Activated T-helper 17 cell treated with anti-CD3 and anti-CD28 coated beads, Interleukin-2, amount 50 U/mL, for 72 hours (primary cell): ENCODE measurements at places on chromosomes 12 and 14. TPM values are rescaled to one million over a fixed set of nuclear protein-coding genes. Genes with fewer than 3 reads are reported as not detected.

DNA sequence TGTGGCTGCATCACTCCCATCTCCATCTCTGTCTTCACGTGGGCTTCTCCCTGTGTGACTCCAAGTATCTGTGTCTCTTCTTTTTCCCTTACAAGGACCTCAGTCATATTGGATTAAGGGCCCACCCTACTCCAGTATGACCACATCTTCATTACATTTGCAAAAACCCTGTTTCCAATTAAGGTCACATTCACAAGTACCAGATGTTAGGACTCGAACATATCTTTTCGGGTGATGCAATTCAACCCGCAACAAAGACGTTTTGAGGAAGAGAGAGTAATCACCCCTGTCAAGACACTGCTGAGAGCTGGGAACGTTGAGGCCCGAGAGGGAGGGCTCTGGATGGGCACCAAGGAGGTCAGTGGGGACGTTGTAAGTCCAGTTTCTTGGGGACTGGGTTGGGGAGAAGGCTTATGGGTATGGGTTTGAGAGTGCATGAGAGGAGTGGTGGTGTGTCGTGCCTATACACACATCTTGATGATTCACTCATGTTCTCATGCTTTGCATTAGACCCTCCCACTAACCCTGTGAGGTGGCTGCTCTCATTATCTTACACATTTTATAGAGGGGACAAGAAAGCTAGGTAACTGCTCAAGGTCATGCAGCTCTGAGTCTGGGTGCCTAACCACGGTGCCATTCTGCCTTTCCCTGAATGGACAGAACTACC, 12.1 kb upstream of the IFI27 start:
- ATAC-seq: no peak

WIF1 gene
- total RNA-seq: not detected

VSX2 gene
- not detected for total RNA-seq

DNA sequence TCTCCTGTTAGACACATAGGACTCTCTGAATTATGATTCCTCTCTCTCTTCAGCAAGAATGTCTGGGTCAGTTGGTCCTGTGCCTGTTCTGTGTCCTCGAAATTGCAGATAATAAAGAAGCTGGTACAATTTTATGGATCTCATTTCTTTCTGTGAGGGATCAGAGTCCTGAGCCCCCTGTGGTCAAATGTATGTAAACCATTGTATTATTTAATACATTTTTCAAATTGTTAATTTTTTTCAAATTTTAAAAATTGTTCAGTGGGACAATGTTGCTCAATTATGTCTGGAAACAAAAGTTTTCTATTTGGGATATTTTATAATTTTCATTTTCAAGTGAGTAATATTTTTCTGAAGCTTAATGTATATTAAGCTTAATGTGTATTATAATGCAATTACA, 513.5 kb downstream of the CCER1 start:
- no peak for ATAC-seq

DNA sequence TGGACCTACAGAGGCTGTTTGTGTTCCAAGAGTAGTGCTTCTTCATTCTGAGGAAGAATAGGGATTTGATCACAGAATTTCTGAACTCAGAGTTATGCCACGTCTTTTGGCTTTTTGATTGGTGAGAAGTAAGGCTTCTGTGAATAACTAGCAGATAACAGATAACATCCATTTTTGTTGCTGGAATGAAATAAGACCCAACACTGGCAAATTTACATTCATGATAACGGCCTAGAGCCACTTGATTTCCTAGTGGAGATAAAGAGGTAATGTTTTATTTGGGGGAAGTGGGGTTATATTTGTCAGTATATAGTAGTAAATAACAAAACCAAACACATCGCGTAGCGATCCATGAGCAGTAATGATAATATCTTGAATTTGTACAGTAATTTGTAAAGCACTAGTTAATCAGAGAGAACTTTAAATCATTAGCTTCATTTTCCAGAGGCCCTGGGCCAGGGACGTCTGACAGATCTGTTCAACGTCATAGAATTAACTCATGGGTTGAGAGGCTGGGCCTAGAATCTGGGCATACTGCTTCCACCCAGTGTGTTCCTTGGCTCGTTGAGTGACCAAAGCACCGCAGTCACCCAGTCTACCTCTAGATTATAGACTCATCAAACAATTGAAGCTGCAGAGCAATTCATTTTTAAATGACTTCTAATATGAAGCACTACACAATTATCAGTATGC, 79.6 kb downstream of the HMGA2 start:
- ATAC-seq: no peak

DNA sequence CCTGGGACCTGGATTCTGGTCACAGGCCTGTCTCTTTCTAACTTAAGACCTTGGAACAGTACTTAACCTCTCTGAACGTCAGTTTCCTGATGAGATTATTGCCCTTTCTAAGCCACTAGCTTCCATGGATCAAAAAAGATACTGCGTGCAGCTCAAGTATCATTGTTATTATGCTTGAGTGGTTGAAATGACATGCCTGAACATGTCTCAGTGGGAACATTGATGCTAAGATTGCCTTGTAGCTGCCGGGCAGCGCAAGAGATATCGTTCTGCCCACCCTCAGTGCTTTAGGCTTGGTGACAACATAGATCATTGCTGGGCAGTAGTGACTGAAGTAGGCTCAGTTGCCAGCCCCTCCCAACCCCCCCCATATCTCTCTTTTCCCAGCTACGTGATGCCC, 131.9 kb downstream of the SMOC1 start:
- no peak for ATAC-seq

- ATAC-seq: no peak
Observed at GRCh38 chr12:3049611-3050249, 27.4 kb upstream of the TSPAN9 start.

GRCh38 chr12:121154793-121155375, 22.2 kb downstream of the P2RX7 start:
- ATAC-seq: no peak

SIVA1 gene
- total RNA-seq: 65.2 TPM

GRCh38 chr12:116066381-116067230, 210.9 kb downstream of the MED13L start:
- peak; percentile 50 for ATAC-seq

DNA sequence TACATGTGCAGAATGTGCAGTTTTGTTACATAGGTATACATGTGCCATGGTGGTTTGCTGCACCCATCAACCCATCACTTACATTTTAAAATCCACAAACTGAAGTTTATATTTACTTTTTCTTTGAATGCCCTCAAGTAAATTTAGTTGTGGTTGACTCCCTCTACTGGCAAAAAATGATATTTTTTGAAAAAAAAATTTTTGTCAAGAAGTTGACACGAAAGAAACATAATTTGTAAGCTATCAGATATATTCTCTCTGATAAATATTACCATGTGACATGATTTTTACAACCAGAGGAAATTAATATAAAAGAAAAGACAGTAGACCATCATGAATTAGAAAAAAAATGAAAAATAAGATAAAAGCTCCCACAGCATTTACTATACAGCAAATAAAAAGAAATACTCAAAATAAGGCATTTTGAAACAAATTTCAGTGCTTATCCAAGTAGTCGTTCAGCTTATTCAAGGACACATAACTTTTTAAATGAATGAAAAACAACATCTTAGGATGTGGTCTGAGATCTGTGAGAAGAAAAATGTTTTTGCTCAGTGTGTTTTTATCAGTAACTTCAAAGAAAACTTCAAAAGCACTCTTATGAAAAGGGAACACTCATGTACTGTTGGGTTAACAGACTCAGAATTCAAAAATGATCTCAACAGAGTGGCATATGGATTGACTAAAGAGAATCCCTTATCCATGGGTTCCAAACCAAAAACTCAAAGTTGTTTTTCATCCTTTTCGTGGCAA, 30.0 kb upstream of the GRIP1 start:
- ATAC-seq: no peak

DNA sequence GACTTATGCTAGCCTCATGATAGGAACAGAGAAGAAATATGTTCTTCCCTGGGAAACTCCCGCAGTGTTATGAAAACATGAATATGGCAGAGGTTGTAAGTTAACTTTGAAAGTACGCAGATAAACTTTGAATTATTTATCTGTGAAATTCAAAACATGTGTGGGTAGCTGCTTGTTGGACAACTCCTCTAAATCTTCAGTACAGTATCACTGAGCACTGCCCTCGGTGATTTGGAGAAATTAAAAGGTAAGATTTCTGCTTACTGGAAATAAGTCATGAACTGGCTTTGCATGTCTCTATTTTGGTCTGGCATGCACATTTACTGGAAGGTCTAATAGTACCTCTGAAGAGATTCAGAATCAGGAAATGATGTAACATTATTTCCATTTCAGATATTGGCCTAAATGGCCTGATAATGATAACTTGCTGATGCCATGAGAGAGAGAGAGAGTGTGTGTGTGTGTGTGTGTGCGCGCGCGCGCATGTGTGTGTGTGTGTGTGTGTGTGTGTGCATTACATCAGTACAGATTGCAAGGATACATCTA, 1441.9 kb upstream of the FLRT2 start:
- no peak for ATAC-seq

CAPZA3 gene
- not detected for total RNA-seq

GRCh38 chr12:82600379-82600778, 86.3 kb upstream of the TMTC2 start:
- no peak for ATAC-seq

GRCh38 chr12:53981634-53982565, 3.0 kb upstream of the HOXC10 start:
- no peak for ATAC-seq

- ATAC-seq: no peak
Observed at GRCh38 chr12:76611533-76611932, 52.0 kb upstream of the OSBPL8 start.

- no peak for ATAC-seq
Observed at GRCh38 chr12:48813465-48814261, 4.6 kb upstream of the CACNB3 start.

HOXC13 gene
- total RNA-seq: not detected

FBLN5 gene
- total RNA-seq: 1.4 TPM

DNA sequence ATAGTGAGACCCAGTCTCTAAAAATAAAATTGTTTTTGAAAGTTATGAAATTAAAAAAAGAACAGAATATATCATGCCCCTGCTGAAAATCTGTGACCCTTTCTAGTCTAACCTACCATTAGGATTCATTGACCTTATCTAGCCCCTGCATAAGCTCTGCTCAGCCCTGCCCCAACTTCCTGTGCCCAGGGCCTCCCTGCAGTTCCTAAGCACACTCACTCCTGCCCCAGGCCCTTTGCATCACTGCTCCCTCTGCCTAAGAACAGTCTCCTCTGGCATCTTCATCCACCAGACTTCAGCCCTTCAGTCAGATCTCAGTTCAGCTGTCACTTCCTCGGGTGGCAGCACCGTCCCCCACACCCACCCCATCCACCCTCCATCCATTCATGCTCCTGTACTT, 55.4 kb downstream of the SCARB1 start:
- ATAC-seq: no peak

DNA sequence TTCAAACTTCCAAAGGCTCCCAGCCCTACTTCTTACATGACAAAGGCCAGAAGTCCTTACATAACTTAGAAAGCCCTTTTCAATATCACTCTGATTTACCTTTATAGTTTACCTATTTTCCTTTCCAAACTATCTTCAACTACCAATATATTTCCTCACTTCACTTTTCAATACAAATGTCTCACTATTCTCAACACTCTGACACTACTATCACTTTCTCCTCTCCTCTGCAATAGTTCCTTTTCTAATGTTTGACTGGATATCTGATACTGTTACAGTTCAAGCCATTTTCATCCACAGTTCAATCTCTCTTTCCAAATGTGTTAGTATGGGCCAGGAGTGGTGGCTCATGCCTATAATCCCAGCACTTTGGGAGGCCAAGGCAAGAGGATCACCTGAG, 3.3 kb downstream of the SARNP start:
- no peak for ATAC-seq

DNA sequence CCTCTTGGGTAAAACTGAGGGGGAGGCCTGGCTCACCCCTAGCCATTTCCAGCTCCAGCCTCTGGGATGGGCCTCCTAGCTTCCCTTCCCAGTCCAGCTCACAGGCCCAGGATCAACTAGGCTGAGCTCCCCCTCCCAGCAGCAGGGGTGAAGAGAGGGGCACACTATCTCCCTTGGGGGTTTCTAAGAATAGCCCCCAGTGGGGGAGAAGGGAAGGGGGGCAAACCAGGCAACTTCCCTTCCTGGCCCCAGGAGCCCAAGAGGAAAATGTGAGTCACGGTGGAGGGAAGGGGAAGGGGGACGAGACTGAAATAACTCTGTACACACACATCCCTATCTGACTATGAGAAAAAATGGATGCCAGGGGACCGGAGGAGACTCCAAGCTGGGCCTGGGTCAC, 9.0 kb downstream of the ADCY6 start:
- no peak for ATAC-seq

TAC3 gene
- 1.5 TPM for total RNA-seq

GRCh38 chr14:73463411-73463810, 5.1 kb upstream of the NUMB start:
- peak; percentile 67 for ATAC-seq

DNA sequence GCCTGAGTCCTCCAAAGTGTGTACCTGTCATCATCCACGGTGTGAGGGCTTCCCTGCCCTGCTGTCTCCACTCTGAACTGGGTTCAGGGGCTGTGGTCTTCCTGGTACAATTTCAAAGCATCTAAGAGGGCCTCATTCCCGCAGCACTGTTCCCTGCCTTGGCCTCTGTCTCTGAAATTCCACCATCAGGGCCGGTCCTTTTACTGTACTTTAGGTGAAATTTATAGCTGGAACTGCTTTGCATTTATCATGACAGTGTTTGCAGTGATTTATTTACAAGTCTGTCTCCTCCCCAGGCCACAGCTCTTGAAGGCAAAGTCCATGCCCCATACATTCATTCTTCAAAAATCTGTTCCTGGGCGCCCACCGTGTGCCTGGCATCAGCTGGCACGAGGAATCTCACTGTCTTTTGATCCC, 36.9 kb upstream of the NCOR2 start:
- ATAC-seq: no peak

GRCh38 chr12:50085615-50086072, 502 bp downstream of the SMARCD1 start:
- peak; percentile 1 for ATAC-seq

DNA sequence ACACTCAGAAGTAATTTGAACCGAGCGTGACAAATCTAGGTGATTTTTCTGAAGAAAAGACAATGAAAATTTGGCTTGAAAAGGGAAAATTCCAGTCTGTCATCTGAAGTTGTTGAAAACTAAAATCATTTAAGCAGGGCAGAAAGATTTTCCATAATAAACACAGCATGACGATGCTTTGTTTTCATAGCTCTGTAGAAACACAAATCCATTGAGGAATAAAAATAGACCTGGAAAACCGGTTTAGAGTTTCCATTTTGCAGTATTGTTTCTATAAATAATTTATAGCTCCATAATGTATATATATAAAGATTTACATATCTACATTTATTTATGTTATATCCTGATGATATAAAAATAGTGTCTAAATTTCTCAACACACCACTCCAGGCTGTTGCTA, 1918.5 kb upstream of the FLRT2 start:
- no peak for ATAC-seq

SYNE3 gene
- total RNA-seq: 79.1 TPM

PCED1B gene
- 107 TPM for total RNA-seq

DNA sequence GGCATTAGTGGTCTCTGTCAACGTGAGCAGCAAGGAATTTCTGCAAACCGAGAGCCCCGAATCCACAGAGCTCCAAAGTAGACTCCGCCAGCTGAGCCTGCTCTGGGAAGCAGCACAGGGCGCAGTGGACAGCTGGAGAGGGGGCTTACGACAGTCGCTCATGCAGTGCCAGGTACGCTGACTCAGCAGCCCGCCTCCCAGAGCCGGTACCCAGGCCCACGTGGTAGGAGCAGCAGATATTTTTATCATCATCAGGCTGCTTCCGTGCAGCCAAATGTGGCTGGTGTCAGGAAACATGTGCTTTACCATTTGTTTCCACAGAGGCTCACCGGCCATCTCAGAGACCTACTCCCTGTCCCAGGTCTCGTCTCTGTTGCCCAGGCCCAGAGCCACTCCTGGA, 73.7 kb downstream of the ESR2 start:
- no peak for ATAC-seq

POTEG gene
- total RNA-seq: not detected
